ENCODE measurements at places on chromosomes 16 and 17.

DNA sequence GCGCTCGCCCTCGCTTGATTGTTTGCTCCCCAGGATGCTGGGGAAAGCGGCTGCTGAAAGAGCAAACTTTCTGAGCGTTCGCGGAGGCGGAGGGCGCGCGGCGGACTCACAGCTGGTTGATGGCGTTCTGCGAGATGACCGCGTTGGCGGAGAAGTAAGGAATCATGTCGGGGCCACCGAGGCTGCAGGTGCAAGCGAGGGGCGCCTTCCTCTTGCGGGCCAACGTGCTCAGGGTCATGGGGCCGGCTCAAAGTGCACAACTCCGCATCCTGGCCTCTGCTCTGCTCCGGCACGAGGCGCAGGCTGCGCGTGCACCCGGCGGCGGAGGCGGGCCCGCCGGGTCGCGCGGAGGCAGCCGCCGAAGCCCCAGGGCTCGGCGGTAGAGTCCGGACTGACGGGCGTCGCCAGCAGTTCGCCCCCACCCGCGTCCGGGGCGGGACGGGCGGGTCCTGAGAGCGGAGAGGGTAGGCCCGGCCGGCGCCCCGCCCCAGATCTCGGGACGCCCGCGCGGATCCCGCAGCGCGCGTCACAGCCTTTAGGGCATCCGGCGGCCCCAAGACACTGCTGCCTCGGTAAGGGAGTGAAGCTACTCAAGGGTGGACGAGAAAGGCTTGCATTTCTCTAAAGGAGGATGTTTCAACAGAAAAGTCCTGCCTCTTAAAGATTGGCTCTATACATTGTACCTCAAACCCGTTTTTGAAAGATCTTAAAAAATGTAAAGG, 138.5 kb upstream of the CORO6 start:
- peak; percentile 93 for DNase-seq

DNA sequence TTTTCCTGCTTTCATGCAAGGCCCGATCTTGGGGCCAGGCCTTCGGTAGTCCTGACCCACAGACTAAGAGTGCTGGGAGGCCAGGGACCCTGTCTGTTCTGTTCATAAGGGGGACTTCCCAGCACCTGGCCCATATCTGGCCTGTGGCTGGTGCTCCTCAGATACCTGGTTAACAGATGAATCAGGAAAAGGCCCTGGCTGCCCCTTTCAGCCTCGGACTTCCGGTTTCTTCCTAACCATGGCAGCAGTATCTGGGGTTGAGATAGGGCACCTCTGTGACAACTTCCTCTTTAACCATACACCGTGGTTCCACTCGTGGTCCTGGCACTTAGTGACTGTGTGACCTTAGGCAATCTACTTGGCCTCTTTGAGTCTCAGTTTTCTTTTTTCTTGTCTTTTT, 18.4 kb downstream of the PLCG2 start:
- no peak for DNase-seq

- peak; percentile 57 for DNase-seq
These were observed 3.9 kb downstream of the CDH11 start for GRCh38 chr16:65117811-65118448.

DNA sequence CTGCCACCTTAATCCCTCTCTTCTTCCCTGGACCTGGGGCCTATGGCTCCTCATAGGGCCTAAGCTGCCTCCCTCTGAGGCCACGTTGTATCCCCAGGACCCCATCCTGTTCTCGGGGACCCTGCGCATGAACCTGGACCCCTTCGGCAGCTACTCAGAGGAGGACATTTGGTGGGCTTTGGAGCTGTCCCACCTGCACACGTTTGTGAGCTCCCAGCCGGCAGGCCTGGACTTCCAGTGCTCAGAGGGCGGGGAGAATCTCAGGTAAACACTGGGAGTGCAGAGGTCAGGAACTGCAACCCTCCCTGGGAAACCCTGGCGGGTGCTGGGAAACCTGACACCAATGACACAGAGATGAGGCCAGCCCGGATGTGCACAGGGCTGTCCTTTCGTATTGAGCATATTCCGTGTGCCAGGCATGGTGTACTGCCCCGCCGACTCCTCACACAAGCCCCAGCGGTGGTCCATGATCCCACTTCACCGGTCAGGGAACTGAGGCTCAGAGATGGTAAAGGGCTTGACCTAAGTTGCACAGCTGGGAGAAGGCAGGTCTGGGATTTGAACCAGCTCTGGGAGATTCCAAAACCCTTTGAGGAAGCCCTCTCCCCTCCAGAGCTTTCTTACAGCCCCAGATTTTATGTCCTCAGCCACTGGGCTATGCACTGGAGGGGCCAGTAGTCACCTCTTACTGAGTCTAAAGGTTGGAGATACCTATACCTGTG, 22.9 kb downstream of the ANKRD40 start:
- DNase-seq = peak; percentile 60

- DNase-seq = peak; percentile 18
These were observed 114.6 kb upstream of the NOG start for GRCh38 chr17:56478836-56479447.

DNA sequence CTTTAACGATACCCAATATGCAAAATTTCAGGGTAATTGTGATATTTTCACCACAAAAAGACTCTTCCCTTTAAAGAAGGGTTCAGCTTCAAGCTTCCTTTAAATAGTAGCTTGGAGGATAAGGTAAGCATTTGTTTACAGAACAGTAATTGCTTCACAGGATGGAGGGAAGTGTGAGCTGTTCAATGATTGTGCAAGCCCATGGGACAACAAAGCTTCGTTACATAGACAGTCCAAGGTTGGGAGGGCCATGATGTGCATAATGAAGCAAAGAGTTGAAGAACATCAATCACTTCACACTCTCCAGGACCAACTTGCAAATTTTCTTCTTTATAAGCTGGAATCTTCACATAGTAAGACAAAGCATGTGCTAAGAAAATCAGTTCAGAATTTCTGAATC, 145.0 kb upstream of the ASIC2 start:
- DNase-seq = no peak

DNA sequence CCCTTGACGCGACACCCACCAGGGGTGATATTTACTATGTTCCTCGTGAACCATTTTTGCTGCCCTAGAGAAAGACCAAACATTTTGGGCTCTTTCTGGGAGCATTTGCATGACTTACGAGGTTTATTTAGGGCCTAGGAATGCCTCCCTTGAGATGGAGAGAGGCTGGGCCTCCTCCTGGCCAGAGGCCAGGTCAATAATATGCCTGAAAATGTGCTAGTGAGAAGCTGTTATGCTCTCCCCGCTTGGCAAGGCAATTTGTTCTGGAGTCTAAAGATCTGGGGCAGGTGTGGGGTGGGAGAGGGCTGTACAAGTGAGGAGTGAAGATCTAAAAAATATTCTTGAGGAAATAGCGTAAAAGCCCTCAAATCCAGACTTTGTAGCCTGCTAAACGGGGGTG, 587.3 kb upstream of the CDH5 start:
- DNase-seq = no peak

- no peak for DNase-seq
These were observed 76.8 kb upstream of the ASIC2 start for GRCh38 chr17:33369876-33370275.
